Activated T-helper 1 cell treated with anti-CD3 and anti-CD28 coated beads, Interleukin-12 subunit alpha, Interleukin-12 subunit beta, Interleukin-2, Interleukin-4 antibody, amounts not matched to agents 30 ng/mL and 10 ng/mL and 1 ng/mL, durations not matched to agents 14 hours and 24 hours and 36 hours (primary cell): ENCODE measurements at places on chromosomes 7 and 10. TPM values are rescaled to one million over a fixed set of nuclear protein-coding genes. Genes with fewer than 3 reads are reported as not detected.

COL1A2 gene
- 9.3 and 10.2 TPM in 2 replicates for total RNA-seq

FAM237B gene
- total RNA-seq, result not detected in 2 replicates

PPP1R3A gene
- not detected in 2 replicates for total RNA-seq

PTPRZ1 gene
- not detected in 2 replicates for total RNA-seq

SHH gene
- not detected in 2 replicates for total RNA-seq

CNNM1 gene
- 0.20 and 0.21 TPM in 2 replicates for total RNA-seq

TNRC18 gene
- 42.4 and 48.7 TPM in 2 replicates for total RNA-seq

SPDYE6 gene
- not detected in 2 replicates for total RNA-seq

PTEN gene
- total RNA-seq, result 56.9 and 67.6 TPM in 2 replicates

GIMAP5 gene
- total RNA-seq, result 53.8 and 59.7 TPM in 2 replicates

CH25H gene
- total RNA-seq, result not detected in 2 replicates

OR2F1 gene
- total RNA-seq, result not detected in 2 replicates

AGAP4 gene
- 15.0 and 16.7 TPM in 2 replicates for total RNA-seq

CFAP46 gene
- not detected in 2 replicates for total RNA-seq

LRRC18 gene
- total RNA-seq, result not detected in 2 replicates

SMARCD3 gene
- 2.4 and 3.1 TPM in 2 replicates for total RNA-seq

LIPJ gene
- total RNA-seq, result not detected in 2 replicates

SFTPA1 gene
- total RNA-seq, result not detected in 2 replicates

FRA10AC1 gene
- total RNA-seq, result 25.9 and 28.2 TPM in 2 replicates

ARL5B gene
- total RNA-seq, result 14.4 and 15.2 TPM in 2 replicates

VSTM4 gene
- total RNA-seq, result 0.20 and 0.23 TPM in 2 replicates

HOXA4 gene
- not detected in 2 replicates for total RNA-seq

PSD gene
- total RNA-seq, result 9.9 and 10.6 TPM in 2 replicates

CYP3A4 gene
- total RNA-seq, result not detected in 2 replicates

SLC29A4 gene
- total RNA-seq, result 0.29 and 0.54 TPM in 2 replicates

WEE2 gene
- total RNA-seq, result 0.10 and 0.12 TPM in 2 replicates

CACUL1 gene
- 30.1 and 32.7 TPM in 2 replicates for total RNA-seq

AKR1C4 gene
- not detected in 2 replicates for total RNA-seq

NANOS1 gene
- total RNA-seq, result 0.73 and 1.0 TPM in 2 replicates

SPAM1 gene
- not detected in 2 replicates for total RNA-seq

PLOD3 gene
- total RNA-seq, result 65.2 and 68.9 TPM in 2 replicates

PRKG1 gene
- not detected in 2 replicates for total RNA-seq

ANKRD61 gene
- 0.44 and 0.56 TPM in 2 replicates for total RNA-seq

STRIP2 gene
- total RNA-seq, result 74.0 and 79.4 TPM in 2 replicates

PDE6C gene
- total RNA-seq, result not detected in 2 replicates

CDHR3 gene
- 0.47 TPM in 2 replicates for total RNA-seq

LGI1 gene
- total RNA-seq, result not detected in 2 replicates

AOAH gene
- 12.3 and 14.0 TPM in 2 replicates for total RNA-seq

ASB15 gene
- not detected in 2 replicates for total RNA-seq

NEUROD6 gene
- not detected in 2 replicates for total RNA-seq

ZNF804B gene
- total RNA-seq, result not detected in 2 replicates

LRRC17 gene
- 0.17 TPM in 1 of 2 replicates, not detected in the other for total RNA-seq

KIF11 gene
- total RNA-seq, result 37.3 and 38.7 TPM in 2 replicates

CHAT gene
- 0.54 and 0.83 TPM in 2 replicates for total RNA-seq

ABCB4 gene
- total RNA-seq, result not detected in 2 replicates

CFAP69 gene
- total RNA-seq, result not detected in 2 replicates
